ENCODE measurements at places on chromosomes 2 and 18.

GRCh38 chr18:45037618-45038017, 356.9 kb downstream of the SETBP1 start:
- DNase-seq: no peak

DNA sequence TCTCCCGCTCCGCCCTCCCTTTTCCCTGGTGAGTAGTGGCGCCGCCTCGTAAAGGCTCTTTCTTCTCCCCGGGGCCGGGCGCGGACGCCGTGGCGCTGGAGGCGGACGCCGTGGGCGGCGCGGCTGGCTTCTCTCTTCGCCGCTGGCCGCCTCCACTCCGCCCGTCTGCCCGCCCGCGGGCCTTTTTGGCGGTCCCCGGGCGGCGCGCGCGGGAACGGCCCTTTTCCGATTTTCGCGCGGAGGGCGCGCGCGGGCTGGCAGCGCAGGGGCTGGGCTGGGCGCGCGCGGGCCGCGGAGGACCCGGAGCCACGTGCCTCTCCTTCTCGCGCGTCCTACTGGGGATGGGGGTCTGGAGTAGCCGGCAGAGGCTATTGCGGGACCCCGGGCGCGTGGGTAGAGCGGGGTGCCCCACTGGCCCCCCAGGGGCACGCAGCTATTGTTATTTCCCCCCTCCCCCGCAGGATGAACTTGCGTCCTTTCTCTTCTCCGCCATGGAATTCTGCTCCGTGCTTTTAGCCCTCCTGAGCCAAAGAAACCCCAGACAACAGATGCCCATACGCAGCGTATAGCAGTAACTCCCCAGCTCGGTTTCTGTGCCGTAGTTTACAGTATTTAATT, 472 bp downstream of the SLC20A1 start:
- peak; percentile 46 for DNase-seq

- no peak for DNase-seq
These were observed 23.6 kb downstream of the FAM171B start for GRCh38 chr2:186717320-186718007.

GRCh38 chr2:216017365-216017764, 4.0 kb upstream of the MREG start:
- DNase-seq: no peak

DNA sequence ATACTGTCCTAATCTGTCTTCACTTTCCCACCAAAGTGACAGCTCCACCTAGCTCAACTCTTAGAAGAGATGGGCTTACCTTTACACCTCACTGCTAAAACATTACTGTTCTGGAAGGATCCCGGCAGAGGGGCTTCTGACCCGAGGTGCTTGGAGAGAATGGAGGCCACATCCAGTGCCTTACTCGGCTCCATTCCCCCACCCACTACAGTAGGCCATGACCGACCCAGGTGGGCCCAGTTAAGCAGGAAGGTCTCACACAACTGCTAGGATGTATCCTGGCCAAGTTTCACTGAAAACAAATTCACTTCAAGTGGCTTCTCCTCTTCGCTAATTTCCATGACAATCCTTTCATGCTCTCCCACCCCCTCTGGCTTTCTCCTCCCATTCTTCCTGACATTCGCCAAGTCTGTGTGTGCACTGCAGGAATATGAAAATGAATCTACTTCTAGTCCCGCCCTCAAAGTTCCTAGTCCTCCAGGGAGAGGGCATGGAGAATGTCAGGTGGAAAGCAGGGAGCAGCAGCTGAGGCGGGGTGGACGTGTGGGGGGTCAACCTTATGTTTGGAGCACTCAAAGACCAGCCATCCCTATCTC, 11.8 kb downstream of the WIPF1 start:
- DNase-seq: no peak

- DNase-seq: no peak
These were observed 107.5 kb upstream of the TEX51 start for GRCh38 chr2:126790987-126791780.

- DNase-seq: no peak
These were observed 146.4 kb upstream of the MAP2 start for GRCh38 chr2:209277444-209277843.

GRCh38 chr2:201882353-201883090, 76.2 kb downstream of the CDK15 start:
- DNase-seq: no peak

GRCh38 chr2:145874466-145874865, 1354.5 kb upstream of the ZEB2 start:
- DNase-seq: no peak

- DNase-seq: no peak
These were observed 63.7 kb downstream of the COL4A3 start for GRCh38 chr2:227228061-227228667.

DNA sequence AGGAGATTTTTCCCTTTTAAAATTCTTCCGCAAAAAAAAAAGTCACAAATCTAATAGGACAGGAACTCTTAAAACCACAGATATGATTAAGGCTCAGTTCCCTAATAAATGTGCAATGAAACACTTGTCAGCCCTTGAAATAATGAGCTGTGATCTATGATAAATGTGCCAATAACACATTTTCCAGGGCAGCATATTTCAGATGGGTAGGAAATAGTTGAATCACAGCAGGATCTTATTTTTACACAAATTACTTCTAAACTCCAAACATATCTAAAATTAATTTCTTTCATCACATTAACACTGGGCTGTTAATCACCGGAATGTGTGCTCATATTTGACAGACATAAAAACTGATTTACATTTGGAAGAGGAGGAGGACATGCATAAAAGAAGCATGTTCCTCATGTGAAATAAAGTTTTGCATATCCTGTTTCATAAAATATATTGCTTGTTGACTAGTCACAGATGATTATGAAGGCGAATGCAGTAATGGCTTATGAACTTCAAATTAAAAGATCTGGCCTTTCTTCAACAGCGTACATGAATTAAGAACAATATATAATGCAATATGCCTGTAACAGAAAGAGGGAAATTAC, 281.4 kb downstream of the PAX3 start:
- no peak for DNase-seq

- no peak for DNase-seq
These were observed 1.3 kb downstream of the YWHAQ start for GRCh38 chr2:9629222-9630116.

- DNase-seq: no peak
These were observed 89.3 kb downstream of the VRK2 start for GRCh38 chr2:58135861-58136260.

DNA sequence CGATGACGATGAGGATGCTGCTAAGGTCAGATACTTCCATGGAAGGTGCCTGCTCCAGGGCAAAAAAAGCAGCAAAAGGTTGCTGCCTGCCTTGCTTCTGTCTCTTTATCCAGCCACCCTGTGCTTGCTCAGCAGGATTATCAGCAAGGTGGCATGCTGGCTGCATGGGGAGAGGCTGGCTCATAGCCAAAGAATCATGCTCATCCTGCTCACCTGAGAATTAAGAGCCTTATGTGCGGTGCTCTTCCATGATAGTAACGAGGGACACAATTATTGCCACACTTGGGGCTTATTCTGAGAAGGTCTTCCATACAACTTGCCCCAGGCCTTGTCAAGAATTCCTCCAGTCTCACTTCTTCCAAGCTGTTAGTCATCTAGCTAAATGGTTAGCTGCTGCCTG, 60.4 kb upstream of the SEC11C start:
- DNase-seq: no peak

- no peak for DNase-seq
These were observed 240.6 kb upstream of the CWC22 start for GRCh38 chr2:180247658-180248057.

- no peak for DNase-seq
These were observed 463.9 kb upstream of the HS6ST1 start for GRCh38 chr2:128782411-128783192.

GRCh38 chr2:195531754-195532153, 125.3 kb upstream of the SLC39A10 start:
- DNase-seq: no peak

DNA sequence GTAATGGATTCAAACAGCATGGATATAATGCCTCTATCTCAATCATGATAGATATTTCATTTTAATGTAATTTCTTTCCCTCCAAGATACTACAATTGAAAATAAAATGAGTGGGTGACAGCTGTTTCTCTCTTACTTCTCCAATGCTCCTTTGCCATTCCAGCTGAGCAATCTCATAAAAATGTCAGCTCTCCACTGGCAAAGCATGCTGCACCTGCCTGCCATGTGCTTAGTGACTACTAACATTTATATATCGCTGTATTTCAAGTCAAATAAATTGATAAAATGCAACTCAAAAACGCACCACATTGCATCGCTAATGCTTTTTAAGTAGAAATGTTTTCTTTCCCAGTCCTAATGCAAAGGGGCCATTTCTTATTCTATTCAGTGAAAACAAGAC, 1093.9 kb downstream of the CBLN2 start:
- DNase-seq: no peak

GRCh38 chr2:201795607-201796477, 10.5 kb upstream of the CDK15 start:
- DNase-seq: no peak

- DNase-seq: no peak
These were observed 673.8 kb downstream of the ARHGAP15 start for GRCh38 chr2:143802871-143803650.

- DNase-seq: no peak
These were observed 915 bp downstream of the CUL3 start for GRCh38 chr2:224584111-224584784.

- no peak for DNase-seq
These were observed 180.3 kb downstream of the AGAP1 start for GRCh38 chr2:235674146-235674545.

GRCh38 chr2:22020091-22020742, 896.4 kb downstream of the TDRD15 start:
- DNase-seq: no peak

- DNase-seq: no peak
These were observed 117.3 kb upstream of the SERPINE2 start for GRCh38 chr2:224156436-224156835.

GRCh38 chr2:43840965-43841364, 2.2 kb downstream of the ABCG8 start:
- no peak for DNase-seq

GRCh38 chr2:30758191-30758651, 49.0 kb downstream of the CAPN13 start:
- DNase-seq: no peak

GRCh38 chr2:119240311-119241204, 16.9 kb downstream of the STEAP3 start:
- DNase-seq: no peak

GRCh38 chr18:26621161-26622026, 73.0 kb upstream of the KCTD1 start:
- DNase-seq: no peak

DNA sequence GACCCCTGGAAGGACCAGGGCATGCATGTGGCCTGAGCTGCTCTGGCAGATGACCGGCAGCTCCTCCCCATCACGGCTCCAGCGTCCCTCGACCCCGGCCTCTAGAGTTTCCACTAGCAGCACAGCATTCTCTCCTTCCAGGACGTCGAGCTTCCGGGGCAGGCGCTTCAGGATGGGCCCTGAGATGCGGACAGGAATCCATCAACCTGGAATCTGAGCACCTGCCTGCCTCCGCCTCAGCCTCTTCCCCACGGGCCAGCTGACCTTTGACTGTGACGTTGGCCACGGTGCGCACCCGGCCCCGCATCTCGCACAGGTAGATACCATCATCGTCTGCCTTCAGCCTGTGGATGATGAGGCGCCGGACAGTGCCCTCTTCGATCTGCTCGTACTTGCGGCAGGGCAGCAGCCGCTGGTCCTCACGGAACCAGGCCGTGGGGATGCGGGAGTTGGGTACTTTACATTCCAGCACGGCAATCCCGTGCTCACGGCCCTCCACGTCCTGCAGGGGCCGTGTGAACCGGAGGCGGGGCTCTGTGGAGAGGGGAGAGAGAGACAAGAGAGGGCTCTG, 3.5 kb downstream of the OBSL1 start:
- no peak for DNase-seq

DNA sequence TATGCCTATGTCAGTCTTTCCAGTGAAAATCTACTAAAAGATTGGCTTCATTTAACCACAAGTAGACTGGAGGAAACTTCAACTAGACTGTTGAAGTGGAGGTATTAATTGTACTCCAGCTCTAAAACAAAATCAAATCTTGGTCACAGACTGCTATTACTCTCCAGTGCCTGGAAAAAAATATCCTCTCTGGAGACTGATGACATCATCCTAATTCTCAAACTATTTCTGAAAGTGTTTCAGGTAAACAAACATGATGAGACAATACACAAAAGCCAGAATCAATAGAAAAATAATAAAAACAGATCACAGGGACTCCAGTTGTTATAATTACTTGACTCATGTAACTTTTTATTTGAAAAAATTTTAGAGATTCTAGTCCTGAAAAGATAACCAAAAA, 87.7 kb upstream of the MYO3B start:
- DNase-seq: no peak

- DNase-seq: no peak
These were observed 199.8 kb downstream of the PLCL1 start for GRCh38 chr2:198004173-198004572.

DNA sequence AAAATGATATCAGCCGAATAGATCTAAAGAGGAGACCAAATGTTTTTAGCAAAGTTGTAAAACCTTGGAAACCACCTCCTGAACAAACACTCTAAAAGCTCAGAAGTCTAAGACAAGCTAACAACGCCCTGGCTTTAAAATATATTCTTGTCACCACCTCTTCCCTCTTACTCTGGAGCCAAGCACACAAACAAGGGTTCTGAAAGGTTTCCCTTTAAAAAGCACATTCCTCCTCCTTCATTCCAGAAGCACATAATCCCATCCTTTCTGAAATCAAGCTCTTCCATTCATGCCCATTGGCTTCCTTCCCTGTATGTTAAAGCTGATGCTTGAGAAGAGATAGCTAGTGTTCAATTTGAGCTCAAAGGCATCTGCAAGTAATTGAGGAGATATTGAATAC, 382.0 kb downstream of the LNPK start:
- no peak for DNase-seq

- DNase-seq: no peak
These were observed 594.0 kb downstream of the ERBB4 start for GRCh38 chr2:211944572-211944971.

DNA sequence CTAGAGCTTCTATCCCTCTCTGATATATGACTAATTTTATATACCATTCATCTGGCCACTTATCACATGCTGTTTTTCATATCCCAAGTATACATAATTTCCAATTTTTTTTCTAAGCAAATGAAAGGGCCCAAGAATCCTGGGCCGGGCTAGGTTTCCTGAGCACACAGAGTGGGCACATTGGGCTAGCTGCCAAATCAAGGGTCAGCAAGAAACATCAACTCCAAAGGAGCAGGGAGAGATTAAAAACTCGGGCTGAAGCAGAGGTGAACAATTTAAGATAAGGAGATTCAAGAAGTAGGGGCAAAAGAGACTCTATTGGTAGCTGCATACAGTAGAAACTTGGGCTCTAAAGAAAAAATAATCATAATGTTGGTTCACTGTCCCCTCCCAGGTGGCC, 39.0 kb downstream of the OLA1 start:
- DNase-seq: no peak
